NT2/D1 (cell line): ENCODE measurements at places on chromosomes 1 and 21.

DNA sequence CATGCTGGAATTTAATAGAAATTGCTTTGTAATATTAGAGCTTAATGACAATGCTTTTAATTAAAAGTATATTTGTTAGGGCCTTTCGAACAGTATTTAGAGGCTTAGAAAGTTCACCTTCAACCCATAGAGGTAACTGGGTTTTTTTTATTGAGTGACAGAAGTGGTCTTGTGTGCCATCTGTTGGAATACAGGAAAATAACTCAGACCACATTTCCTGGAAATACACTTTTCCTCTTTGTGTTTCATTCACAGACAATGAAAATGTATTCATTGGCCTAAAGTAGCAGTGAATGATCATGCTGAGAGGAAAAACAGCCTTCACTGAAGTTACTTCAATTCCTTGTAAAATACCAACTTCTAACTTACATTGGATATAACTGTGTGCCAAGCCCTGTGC is 83.6 kb upstream of the L1TD1 start:
- DNase-seq = no peak

- no peak for DNase-seq
Measured at GRCh38 chr1:158026651-158027050, 33.2 kb downstream of the KIRREL1 start.

- no peak for DNase-seq
Measured at GRCh38 chr1:109883248-109883955, 27.2 kb upstream of the CSF1 start.

DNA sequence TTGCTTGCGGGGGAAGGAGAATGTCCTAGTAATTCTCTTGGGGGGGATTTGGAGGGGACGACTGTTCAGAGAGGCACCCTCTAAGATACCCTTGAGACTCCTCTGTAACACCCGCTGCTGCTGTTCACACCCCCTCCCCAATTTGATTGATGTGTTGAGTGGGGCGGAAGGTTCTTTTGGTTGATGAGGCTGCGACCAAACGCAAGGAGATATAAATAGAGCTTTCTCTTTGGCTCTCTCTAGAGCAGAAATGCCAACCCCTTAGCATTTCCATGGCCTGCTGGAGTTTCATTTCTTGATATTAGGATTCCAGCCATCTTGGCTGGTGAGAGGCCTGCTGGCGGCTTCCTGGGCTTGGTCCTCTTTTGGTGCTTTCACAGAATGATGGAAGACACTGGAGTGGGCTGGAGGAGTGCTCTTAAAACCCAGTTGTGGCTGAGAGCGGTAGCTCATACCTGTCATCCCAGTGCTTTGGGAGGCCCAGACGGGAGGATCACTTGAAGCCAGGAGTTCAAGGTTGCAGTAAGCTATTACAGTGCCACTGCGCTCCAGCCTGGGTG is 2.0 kb downstream of the PIK3CD start:
- DNase-seq = no peak

GRCh38 chr1:171738911-171739310 is 3.0 kb downstream of the VAMP4 start:
- DNase-seq = no peak

DNA sequence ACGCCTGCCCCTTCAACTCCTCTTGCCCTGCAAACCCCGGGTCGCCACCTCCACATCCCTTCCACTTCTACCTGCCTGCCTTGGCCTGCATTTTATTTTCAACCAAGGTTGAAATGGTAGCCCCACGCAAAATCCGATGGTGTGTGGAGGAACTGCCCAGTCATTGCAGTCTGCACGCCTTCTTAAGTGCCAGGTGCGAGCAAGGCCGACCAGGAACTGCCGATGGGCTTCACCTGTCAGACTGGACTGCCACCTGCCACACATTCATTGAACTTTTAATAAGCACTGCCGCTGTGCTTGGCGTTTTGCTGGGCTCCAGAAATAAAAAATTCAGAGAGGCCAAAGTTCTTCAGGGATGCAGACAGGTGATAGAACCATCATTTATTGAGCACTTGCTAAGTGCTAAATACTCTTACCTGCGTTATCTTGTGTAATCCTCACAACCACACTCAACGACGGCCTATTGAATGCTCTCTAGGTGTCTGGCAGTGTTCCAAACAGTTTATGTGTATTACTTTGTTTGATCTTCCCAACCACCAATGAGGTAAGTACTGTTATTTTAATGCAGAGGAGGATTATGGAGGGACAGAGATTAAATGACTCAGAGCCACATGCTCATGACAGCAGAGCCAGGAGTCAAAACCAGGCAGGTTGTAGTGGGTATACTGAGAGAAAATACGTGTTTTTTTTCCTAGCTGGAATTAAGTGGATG is 36.2 kb downstream of the CACHD1 start:
- no peak for DNase-seq

DNA sequence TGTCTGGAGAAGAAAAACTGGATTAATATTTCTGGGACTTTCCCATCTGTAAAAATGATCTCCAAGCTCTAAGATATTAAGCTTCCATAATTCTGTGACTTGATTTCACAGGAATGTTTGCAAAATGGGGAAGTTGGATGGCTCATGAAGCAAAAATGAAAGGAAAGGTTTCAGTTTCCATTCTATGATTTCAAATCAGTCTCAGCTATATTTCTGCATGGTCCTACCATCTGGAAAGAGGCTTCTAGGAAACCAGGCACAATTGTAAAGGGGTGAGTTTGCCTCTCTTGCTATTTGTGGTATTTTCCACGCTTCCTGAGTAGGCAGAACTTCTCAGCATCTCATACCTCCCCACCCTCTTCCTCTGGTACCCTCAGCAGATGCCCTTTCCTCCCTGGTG is 22.4 kb upstream of the ACTN2 start:
- DNase-seq = no peak

- DNase-seq = no peak
Measured at GRCh38 chr1:10451287-10451686, 1.5 kb downstream of the CORT start.

GRCh38 chr1:179082999-179083335 is 1.1 kb downstream of the TOR3A start:
- DNase-seq = no peak

DNA sequence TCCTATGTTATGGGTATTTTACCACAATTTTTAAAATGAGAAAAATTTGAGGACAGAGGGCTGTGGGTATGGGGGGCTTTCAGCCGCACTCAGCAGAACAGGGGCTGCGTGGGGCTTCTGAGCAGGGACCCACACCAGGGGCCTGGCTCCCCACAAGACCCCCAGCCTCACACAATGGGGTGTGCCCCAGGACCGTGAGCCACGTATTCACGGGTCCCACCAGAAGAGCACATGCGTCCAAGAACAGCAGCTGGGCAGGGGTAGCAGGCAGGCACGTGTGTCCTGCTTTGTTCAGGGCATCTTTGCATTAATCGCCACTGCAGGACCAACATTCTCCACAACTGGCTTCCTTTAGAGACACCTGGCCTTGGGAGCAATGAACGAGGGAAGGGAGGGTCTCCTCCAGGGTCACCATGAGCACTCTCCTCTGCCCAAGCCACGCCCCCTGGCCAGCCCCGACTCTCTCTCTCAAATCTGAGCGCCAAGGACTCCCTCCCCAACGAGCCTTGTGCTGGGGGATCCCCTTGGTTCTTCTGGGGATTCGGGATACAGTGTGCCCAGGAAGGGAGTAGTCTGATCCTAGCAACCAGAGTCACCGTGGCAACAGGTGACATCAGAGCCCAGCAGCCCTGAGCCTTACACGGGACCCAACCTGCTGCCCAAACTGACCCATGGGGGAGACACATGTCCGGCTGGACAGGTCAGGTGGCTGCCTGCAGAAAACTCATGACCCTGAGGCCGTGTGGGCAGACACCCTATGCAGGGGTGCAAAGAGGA is 7.4 kb upstream of the ARF1 start:
- DNase-seq = no peak

DNA sequence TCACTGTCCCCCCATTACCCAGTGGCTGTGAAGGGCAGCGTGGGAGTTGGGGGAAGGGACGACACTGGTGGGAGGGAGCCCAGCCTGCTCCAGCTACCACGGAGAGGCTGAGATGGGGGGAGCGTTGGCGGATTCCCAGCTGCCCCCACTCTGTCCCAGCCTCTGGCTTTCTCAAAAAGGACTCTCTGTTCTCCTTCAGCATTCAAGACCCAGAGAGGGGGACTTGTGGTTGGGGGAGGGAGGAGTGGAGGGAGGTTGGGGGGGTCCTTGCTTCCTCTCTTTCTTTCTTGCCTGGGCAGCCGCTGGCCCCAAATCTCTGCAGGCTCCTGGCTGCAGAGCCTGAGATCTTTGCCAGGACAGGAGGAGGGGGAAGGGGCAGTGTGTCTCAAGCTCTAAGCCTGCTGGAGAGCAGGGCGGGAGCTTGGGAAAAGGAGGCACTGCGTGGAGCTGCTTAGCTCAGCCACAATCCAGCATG is 2.2 kb downstream of the ATP1A2 start:
- no peak for DNase-seq

DNA sequence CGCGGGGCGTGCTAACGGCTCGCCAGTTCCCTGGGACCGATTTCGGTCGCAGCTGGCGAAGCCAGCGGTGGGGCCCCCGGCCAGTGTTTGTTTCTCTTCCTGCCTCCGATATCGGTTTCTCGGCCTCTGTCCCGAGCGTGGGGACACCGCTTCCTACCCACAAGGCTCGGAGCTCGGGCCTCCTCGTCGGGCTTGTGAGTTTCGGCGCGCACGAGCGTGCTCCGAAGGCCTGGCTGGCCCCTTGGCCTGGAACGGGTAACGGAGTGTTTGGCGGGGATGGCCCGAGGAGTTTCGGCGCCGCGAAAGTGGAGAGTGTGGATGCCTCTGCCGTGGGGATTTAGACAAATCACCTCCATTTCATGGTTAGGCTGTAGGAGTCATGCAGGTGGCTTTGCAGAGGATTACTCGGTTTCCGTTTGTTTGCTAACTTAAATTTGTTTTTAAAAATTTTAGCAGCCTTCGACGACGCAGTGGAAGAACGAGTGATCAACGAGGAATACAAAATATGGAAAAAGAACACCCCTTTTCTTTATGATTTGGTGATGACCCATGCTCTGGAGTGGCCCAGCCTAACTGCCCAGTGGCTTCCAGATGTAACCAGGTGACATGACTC is 559 bp downstream of the RBBP4 start:
- DNase-seq = peak; percentile 32

DNA sequence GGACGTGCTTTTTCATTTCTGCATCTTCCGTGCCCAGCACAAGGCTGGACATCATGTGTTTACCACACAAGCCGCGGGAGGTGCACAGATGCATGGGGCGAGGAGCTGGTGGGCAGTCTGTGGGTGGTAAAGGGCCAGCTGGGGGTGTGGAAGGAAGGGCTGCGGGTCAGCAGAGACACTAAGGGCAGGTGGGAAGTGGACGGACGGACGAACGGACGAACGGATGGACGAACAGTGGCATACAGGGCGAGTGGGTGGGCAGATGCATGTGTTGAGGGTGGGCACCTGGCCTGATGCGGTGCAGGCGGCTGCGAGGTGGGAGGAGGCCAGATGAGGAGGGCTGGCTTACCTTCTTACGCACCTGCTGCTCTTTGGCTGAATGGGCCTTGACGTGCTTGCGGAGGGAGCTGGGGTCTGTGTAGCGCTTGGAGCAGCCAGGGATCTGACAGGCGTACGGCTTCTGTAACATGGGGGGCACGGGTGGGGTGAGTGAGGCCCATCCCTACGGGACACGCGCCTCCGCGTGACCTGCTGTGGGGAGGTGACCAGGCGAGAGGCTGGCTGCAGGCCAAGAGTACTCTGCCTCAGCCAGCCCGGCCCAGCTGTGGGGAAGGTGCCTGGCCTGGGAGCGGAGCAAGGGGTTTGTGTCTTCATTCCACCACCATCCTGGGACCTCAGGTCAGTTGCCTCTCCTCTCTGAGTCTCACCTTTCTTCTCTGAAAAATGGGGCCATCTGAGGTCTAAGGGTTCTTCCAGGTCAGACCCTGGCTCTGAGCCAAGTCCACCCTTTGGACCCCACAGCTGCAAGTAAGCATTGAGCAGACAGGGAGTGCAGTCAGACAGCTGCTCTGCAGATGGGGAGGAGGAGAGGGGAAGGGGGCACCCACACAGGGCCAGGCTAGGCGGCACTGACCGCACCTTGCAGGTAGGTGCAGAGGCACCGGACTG is 65.5 kb downstream of the DMRTB1 start:
- no peak for DNase-seq

GRCh38 chr1:226995365-226996332 is 55.6 kb downstream of the COQ8A start:
- peak; percentile 22 for DNase-seq

DNA sequence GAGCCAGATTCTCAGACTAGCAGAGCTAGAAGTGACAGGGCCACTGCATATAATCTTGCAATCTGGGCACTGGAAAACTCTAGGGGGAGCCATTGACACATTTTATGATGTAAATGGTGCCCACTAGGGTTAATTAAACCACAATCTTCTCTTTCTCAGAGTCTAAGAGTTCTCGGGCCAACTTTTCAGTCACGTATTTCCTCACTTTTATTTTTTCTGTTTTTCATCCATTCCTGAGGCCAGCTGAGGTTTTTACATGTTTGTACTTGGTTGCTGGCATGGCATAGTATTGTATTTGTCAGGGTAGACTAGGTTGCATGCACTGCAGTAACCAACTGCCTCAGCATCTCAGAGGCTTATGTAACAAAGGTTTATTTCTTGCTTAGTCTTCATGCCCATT is 138.2 kb downstream of the ZNF326 start:
- DNase-seq = peak; percentile 38

- no peak for DNase-seq
Measured at GRCh38 chr1:116001739-116002487, 25.6 kb downstream of the SLC22A15 start.

DNA sequence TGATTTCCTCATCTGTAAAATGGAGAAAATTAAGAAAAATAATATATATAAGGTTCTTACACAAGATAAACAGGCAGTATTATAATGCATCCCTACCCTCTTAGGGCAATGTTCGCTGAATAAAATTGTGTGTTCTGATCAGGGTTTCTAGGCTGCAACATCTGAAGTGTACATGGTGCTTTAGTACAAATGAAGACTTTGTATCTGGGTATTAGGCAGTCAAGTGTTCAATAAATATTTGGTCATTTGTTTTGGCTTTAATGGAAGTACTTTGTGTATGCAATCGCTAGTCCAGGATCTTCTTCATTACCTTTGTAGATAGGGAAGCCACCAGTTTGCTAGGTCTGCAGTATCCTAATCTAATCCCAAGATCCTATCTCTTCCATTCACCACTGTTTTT is 28.1 kb downstream of the DNASE2B start:
- DNase-seq = no peak

- DNase-seq = no peak
Measured at GRCh38 chr1:248372394-248372793, 3.2 kb upstream of the OR2T6 start.

GRCh38 chr1:37146071-37146470 is 111.8 kb upstream of the GRIK3 start:
- no peak for DNase-seq

DNA sequence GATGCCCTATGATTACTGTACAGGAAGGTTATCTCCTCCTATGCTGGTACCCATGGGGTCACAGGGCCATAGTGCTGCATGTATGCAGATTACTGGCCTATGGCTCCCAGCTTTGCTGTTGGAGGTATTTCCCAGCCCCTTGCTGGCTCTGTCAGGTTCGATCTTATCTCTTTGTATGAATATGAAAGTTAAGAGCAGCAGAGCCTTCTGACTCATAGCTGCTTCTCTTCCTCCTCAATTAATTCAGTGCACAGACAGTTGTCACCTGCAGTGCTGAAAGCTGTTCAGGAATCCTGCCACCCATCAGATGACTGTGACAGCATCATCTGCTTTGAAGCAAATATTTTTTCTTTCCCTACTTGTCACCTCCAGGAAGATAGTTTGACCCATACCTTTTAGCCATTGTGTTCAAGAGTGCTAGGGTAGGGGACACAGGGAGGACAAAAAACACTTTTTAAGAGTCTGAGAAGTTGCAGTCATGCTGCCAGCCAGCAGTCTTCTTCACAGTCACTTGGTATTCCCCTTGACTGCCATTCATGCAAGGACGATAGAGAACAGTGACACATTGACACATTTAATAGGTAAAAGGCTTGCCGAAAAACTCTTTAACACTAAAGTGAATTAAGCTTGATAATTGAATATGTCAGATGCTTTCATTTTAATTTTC is 73.1 kb downstream of the KIF1B start:
- no peak for DNase-seq
